OCI-LY7 (cell line): ENCODE measurements at places on chromosomes 3 and 15. TPM values are rescaled to one million over a fixed set of nuclear protein-coding genes. Genes with fewer than 3 reads are reported as not detected.

GRCh38 chr3:111737706-111738086 lies 121.4 kb upstream of the PHLDB2 start:
- no peak for DNase-seq

DNA sequence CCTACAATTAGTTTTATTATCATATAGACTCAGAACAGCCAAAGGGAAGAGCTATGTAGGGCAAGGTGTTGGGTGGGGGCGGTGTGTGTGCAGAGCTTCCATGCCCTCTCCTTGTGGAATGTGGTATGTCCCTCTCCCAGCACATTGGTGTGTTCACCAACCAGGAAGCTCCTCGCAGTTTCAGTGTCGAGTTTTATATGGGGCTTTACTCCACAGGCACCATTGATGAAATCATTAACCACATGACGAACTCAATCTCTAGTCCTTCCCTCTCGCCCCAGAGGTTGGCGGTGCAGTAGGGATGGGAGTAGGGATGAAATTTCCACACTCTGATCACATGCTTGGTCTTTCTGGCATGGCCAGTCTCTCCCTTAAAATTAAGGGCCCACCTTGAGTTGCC lies 13.6 kb upstream of the SRP14 start:
- no peak for DNase-seq

Gene CD96
- total RNA-seq, result not detected in 2 replicates

Gene ARPP21
- total RNA-seq, result 1.1 and 1.3 TPM in 2 replicates

Gene CCNDBP1
- total RNA-seq, result 53.1 and 70.0 TPM in 2 replicates
